ENCODE measurements at places on chromosomes 1 and 21.

DNA sequence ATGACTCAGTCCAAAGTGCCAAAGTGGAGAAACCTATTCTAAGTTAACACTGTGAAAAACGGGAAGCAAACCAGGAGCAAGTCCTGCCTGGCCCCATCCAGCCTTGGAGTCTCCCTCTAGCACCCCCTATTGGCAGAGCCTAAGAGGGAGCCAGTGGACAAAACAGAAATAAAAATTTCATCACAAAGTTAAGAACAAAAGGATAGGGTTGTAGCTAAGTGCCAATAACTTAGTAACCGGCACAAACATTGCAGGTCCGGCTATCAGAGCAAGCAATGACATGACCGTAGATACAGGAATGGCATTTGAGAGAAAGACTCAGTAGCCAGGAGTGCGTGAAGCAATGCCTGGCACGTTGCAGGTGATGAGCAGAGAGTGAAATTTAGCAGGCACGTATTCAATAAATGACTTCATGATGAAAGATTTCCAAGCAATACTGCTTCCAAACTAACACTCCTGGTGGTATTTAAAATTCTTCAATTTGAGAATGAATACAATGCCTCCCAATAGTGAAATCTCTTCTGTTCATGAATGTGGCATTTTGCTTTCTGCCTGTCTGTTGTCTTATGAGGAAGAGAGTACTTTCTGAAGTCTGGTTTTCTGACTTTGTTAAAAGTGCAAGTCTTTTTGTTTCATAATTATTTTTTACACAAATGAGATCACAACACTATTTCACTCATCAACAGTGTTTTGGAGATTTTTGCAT is 391.0 kb downstream of the OMA1 start:
- no peak for DNase-seq

DNA sequence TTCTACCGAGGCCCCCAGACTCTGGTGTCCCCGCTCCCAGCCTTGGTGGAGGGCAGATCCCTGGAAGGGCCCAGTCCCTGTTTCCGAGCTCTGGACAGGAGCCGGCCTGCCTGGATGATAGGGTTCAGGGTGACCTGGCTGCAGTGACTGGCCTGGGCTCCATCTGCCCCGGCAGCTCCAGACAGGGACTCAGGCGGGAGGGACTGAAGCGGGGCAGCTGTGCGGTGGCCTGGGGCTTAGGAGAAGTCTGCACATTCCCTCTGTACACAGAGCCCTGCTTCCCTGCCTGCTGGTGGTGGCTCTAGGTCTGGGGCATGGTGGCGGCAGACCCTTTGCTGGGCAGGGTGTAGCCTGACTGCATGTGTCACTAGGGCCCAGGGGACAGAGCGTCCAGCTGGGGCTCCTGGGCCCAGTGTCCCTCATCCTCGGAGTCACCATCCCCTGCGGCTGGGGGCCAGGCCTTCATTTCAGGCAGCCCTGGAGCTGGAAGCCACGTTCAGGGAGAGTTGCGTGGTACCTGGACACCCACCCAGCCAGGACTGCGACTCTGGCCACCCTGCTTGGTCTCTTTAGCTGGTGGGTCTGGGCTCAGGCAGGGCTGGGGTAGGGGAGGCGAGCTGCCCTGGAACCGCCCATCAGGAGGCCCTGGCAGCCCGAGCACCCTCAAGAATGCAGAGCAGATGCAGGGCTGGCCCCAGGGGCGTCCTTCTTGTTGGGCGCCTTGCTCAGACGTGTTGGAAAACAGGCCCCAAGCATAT is 9.6 kb downstream of the ARHGEF16 start:
- no peak for DNase-seq

DNA sequence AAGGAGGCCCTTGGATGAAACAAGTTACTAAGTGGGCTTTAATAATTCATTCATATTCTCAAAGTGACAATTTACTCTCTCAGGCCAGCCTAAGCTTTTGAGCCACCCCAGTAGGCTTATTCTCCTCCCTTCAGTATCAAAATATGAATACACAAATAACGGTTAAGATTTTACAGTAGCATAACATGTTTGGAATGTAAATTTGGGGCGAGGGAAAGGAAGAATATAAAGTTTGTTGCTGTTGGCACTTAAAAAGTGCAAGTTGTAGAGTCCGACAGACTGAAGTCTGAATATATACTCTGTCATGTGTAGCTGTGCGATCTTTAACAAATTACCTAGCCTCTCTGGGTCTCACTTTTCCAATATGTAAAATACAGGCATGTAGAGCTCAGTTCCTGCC is 22.6 kb upstream of the MYSM1 start:
- DNase-seq = no peak

- no peak for DNase-seq
Measured at GRCh38 chr21:23541571-23541970, 2065.7 kb downstream of the MRPL39 start.

GRCh38 chr1:245255783-245256182 is 101.0 kb downstream of the KIF26B start:
- no peak for DNase-seq

- DNase-seq = no peak
Measured at GRCh38 chr1:67336783-67337182, 29.1 kb downstream of the IL12RB2 start.
